Activated CD8-positive, alpha-beta memory T cell treated with anti-CD3 and anti-CD28 coated beads for 48 hours (primary cell): ENCODE measurements at places on chromosomes 2 and 18.

GRCh38 chr18:61528961-61529360 is 195.7 kb downstream of the CDH20 start:
- DNase-seq: no peak

- DNase-seq: no peak
These were observed 408.1 kb downstream of the THSD7B start for GRCh38 chr2:137173463-137173862.

DNA sequence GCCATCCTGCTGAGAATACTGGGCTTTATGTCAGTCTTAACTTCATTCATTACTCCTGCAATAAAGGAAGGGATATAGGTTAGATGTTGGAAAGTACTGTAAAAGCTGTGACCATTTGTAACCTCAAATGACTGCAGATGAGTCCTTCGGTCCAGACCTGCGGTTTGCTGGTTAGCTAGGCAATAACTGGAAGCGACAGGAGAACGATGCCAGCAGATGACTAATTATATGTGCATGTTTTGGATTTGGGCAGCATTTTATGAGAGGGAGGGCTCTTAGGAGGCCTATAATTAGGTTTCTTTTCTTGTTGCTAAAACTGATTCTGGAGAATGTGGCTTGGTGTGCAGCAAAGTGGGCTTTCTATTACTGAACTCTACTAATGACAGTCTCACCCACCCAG is 205.6 kb downstream of the TMEM182 start:
- DNase-seq: no peak

DNA sequence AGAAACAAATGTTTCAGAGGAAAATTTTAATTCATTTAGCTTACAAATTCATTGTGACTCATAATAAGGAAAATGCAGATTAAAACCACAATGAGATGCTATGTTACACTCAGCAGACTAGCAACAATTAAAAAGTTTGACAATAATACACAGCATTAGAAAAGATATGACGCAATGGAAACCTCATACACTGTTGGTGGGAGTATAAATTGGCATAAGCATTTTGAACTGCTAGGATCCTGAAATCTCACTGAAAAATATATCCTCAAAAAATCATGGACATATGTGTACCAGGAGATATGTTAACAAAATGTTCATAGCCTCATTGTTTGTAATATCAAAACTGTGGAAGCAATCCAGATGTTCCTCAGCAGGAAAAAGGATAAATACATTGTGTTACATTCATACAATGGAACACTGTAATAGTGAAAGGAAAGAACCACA is 13.7 kb downstream of the CALCRL start:
- no peak for DNase-seq

- DNase-seq: no peak
These were observed 56.3 kb upstream of the LAPTM4A start for GRCh38 chr2:20107776-20108175.

- DNase-seq: no peak
These were observed 98.6 kb upstream of the NFU1 start for GRCh38 chr2:69535817-69536241.

GRCh38 chr18:11861583-11862288 is 10.5 kb downstream of the CHMP1B start:
- DNase-seq: no peak

- DNase-seq: no peak
These were observed 8.2 kb downstream of the RND3 start for GRCh38 chr2:150479075-150479915.

DNA sequence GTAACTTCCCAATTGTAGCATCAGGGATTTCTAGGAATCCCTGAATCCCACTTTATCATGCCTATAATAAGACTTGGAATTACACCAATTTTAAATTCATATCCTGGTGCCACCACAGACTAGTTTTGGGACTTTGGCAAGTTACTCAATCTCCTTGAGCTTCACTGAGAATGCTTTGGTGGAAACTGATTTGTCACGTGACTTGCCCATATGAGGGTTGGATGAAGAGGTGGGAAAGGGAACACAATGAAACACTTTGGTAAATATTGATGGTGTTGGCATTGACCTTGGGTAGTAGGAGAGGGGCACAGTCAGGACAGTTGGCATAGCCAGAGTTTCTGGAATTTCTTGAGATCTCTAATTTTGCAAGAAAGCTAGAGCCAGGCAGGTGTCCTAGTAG is 452.2 kb downstream of the SLC4A3 start:
- DNase-seq: no peak

GRCh38 chr18:11752116-11752911 is 63.2 kb downstream of the GNAL start:
- no peak for DNase-seq

DNA sequence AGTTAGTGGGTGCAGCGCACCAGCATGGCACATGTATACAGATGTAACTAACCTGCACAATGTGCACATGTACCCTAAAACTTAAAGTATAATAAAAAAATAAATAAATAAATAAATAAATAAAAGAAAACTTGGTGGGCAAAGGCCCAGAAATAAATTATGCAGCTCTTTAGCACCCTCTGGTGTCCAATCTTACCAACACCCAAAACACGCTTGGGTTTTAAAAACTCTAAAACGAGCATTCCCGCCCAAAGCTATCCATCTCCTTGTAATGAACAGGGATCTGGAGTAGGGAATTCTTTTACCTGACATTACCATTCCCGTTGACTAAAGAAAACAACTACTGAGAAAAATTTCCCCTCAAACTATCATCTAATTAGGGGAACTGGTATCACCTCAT is 2005.9 kb upstream of the CELF4 start:
- DNase-seq: no peak

DNA sequence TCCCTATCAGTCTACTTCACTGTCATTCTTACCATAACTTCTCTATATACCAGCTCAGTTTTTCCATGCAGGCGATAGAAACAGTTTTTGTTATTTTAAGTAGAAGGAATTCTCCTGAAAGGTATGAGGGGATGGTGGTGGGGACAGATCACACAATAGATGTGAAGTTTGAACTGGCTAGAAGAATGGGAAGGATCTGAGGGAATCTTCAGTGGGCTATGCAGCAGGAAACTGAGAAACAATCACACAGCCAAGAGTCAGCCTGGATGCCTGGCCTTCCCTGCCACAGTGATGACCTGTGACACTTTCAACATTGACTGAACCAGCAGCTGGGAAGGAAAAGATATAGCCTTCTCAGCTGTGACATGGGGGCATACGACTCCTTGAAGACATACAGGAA is 329.1 kb upstream of the GULP1 start:
- DNase-seq: no peak

GRCh38 chr2:151638191-151638933 is 95.9 kb downstream of the NEB start:
- no peak for DNase-seq

- DNase-seq: no peak
These were observed 8.0 kb upstream of the SERTAD2 start for GRCh38 chr2:64661741-64662169.

- peak; percentile 20 for DNase-seq
These were observed 42.9 kb downstream of the HDLBP start for GRCh38 chr2:241272303-241273209.

GRCh38 chr2:239751679-239752355 is 273.3 kb downstream of the NDUFA10 start:
- DNase-seq: no peak

- peak; percentile 26 for DNase-seq
These were observed at the start of gene SIX3 for GRCh38 chr2:44941551-44942234. Gene SIX3 (plus strand): TSS chr2:44941702. CDS start chr2:44942105, 403 bp downstream.

DNA sequence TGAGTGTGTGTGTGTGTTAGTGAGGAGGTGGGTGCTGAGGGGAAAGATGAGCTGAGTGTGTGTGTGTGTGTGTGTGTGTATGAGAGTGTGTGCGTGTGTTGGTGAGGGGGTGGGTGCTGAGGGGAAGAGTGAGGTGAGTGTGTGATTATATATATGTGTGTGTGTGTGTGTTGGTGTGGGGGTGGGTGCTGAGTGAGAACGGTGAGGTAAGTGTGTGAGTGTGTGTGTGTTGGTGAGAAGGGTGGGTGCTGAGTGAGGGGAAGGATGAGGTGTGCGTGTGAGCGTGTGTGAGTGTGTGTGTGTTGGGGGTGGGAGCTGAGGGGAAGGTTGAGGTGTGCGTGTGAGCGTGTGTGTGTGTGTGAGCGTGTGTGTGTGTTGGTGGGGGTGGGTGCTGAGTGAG is 322.0 kb upstream of the NT5C1B start:
- DNase-seq: no peak

GRCh38 chr2:20543469-20544152 is 96.7 kb downstream of the RHOB start:
- DNase-seq: no peak

DNA sequence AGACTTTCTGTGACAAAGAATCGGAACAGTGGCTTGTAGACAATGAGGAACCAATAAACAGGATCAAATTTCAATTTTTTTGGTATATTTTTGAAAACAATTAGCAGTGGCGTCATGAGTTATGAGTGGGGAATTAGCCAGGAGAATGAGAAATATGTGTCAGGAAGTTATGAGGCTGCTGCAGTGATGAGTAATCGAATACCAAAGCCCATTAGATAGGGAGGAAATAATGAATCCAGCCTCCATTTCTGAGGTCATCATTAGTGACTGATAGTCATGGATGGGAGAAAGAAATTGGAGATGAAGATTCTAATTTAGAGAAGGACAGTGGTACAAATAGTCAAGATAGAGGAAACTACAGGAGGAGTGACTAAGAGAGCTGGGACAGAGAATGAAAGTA is 673.1 kb upstream of the VRK2 start:
- no peak for DNase-seq

GRCh38 chr2:214713080-214713830 is 96.2 kb downstream of the BARD1 start:
- no peak for DNase-seq

DNA sequence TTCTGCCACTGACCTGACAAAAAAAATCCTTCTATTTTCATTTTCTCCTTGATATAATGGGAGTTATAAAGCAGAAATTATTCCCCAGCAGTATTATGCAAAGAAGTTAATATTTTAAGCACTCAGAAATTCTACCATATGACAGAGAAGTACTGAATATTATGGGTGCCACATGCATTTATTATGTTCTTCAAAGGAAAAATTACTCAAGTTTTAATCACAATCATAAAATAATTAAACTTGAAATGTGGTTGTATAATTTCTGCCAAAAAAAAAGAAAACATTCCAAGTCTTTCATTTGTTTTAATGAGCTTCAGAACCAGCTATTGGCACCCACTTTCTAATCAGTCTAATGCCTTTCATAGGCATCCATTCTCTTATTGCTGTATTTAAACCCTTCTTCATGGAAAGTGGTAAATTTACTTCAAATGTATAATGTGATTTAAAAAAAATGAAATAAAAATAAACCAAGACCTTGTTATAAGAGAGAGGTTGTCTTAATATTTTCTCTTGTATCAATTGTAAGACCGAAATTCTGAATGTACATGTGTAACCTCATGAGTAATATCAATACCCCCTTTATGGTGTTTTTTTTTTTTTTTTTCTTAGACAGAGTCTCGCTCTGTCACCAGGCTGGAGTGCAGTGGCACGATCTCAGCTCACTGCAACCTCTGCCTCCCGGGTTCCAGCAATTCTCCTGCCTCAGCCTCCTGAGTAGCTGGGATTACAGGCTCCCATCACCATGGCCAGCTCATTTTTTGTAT is 302.3 kb downstream of the IRS1 start:
- no peak for DNase-seq

DNA sequence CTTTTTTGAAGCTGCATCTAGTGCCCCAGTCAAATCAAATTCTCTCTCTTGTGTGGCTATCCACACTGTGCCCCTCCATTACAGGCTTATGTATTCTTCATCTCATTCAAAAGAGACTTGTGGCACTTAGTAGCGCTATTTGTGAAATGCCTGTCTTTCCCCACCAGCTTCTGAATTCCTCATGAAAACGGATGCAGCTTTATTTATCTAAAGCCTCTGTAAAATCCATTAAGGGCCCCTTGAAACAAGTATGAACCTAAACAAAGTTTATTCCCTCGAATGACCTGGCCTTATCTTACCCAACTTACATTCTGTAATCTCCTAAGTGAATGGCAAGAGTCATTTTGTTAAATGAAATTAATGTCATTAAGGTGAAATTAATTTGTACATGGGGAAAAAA is 417.4 kb upstream of the PIK3C3 start:
- DNase-seq: no peak

DNA sequence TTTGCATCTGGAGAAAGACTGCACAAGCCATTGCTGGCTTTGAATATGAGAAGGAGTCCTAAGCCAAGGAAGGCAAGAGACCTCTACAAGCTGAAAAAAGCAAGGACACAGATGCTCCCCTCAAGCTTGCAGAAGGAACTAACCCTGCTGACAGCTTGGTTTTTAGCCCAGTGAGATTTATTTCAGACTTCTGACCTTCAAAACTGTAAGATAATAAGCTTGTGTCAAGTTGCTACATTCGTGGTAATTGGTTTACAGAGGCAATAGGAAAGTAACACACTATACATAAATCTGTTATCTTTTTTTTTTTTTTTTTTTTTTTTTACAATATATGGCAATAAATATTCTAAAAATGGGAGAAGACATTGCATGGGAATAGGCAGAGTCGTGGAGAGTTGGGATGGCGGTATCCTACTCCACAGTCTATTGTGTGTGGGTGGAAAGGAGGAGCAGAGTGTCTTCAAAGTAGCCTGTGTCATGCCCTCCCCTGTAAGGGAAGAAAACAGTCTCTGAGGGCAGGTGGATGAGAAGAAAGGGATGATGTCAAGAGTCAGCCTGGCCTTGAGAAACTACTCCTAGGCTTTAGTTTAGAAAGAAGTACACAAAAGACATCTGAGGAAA is 196.9 kb downstream of the THSD7B start:
- no peak for DNase-seq

- no peak for DNase-seq
These were observed 625.2 kb downstream of the CPS1 start for GRCh38 chr2:211181626-211182025.

- no peak for DNase-seq
These were observed 455 bp downstream of the PREPL start for GRCh38 chr2:44360749-44361329.

DNA sequence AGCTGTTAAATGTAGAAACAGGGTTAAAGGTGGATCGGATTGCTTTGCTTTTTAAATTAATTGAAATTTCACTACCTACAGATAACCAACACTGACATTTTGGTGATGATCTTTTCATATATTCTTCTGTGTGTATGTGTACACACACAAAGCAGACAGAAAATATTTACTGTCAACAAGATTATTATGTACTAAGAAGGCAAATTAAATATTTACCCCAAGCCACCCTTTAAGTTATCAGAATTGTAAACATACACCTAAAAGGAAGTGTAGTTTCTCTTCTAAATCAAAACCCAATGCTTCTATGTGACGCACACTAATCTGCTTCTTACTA is 98.7 kb downstream of the GAREM1 start:
- DNase-seq: no peak

DNA sequence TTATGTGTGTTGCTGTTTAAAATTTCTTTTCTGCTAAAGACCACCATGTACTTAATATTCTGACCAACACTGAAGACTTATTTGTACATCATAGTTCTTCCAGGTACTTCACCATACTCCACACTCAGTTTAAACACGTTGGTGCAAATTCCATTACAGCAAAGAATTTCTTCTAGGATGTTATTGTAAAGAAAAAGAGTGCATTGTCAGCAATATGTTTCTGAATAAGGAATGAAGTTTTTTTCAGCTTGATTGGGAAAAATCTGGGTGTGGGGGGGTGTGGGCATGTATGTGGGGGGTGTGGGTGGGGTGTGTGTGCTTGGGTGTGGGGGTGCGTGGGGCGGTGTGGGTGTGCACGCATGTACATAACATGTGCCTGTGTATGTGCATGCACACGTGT is 164.1 kb downstream of the PTGR3 start:
- no peak for DNase-seq
